ENCODE measurements at places on chromosomes 12 and 14.

DNA sequence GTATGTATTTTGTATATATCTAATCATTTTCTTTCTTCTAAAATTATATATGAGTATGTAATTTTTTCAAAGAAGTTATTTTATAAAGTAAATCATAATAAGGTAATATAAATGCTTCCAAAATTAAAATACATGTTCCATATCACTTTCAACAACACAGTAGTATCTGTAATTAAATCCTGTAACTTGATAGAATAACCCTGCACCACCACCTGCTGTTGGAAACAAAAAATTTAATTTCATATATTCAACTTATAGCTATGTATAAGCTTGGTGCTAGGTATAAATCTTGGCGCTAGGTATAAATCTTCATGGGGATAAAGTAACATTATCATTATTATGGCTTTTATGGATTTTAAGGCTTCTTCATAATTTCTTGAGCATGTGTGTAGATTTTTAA, 149.7 kb upstream of the DCN start:
- no peak for DNase-seq

DNA sequence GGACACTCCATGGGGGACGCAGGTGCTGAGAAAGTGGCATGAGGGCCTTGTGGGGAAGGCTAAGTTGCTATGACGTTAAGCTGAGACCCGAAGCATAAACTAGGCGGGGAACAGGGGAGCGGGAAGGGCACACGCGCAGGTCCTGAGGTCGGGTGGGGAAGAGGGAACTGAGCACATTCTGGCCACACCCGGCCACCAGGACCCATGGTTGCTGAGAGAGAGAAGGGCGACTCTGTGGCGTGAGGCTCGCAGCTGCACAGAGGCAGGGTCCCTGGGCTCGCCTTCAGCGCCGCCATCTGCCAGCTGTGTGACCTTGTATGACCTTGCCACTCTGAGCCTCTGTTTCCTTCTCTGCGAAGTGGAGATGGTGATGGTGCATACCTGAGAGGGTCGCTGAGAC, 182.5 kb downstream of the PHETA1 start:
- DNase-seq = no peak

DNA sequence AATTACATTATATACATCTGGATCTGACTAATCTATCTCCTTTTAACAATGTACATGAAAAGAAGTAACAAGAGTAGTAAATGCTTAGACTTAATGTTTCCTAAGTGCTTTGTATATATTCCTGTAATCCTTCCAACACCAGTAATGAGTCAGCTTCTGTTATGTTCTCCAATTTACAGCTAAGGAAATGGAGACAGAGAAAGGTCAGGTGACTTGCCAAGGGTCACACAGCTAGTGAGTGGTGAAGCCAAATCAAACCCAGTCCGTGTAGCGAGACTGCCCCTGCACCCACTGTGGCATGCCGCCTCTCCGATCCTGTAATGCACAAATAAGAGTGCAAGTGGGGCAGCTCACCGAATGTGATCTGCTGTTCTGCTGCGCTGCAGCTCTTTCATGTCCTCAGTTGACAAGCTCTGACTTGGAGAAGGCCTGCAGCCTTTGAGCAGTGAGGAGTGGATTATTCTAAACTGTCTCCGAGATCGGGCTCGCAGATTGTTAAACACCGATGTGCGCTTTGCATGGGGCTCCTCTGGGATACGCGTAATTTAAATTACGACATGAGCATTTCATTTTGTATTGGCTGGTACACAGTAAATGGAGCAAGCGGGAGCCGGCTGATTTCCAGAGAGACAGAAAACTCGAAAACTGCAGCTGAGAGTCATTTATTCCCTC, 65.1 kb upstream of the KTN1 start:
- no peak for DNase-seq

DNA sequence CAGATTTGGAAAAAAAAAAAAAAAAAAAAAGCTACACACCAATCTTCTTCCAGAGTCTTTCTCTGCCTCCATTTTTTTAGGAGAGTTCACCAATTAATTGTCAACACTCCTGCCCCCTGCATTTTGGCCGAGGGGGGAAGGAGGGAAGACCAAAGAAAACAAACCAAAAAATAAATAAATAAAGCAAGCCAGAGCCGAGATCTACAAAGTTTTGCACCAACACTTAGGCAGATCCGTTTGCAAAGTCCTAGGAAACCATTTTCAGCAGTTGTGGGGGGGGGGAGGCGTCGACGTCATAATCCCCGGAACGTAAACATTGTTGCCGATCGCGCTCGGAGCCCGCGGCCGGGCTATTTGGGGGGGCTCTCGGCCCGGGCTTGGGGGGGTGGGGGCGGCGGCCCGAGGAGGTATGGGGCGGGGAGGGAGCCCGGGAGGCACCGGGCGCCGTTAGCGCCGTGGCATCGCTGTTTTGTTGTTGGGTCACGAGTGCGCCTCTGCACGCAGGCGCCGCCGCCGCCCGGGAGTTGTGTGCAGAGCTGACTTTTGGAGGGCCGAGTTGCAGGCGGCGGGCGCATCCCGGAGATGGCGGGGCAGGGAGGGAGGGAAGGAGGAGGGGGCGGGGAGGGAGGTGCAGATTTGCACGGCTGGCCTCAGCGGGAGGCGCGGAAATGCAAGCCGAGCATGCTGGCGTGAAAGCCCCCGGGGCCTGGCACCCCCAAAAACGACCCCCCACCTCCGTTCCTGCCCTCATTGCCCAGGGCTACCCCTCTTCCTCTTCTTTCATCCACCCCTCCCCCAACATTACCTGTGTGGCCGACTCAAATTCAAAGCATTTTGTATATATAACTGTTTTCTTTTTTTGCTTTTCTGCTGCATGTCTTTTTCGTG, 598 bp downstream of the KDM2B start:
- DNase-seq = peak; percentile 72

- no peak for DNase-seq
Observed at GRCh38 chr12:89469361-89469760, 55.2 kb downstream of the GALNT4 start.
